ENCODE measurements at places on chromosomes 2 and 18. TPM values are rescaled to one million over a fixed set of nuclear protein-coding genes. Genes with fewer than 3 reads are reported as not detected.

GRCh38 chr2:234165421-234165820, 114.9 kb downstream of the SPP2 start:
- DNase-seq, result peak; percentile 32

The TUBA3E gene
- total RNA-seq, result not detected

DNA sequence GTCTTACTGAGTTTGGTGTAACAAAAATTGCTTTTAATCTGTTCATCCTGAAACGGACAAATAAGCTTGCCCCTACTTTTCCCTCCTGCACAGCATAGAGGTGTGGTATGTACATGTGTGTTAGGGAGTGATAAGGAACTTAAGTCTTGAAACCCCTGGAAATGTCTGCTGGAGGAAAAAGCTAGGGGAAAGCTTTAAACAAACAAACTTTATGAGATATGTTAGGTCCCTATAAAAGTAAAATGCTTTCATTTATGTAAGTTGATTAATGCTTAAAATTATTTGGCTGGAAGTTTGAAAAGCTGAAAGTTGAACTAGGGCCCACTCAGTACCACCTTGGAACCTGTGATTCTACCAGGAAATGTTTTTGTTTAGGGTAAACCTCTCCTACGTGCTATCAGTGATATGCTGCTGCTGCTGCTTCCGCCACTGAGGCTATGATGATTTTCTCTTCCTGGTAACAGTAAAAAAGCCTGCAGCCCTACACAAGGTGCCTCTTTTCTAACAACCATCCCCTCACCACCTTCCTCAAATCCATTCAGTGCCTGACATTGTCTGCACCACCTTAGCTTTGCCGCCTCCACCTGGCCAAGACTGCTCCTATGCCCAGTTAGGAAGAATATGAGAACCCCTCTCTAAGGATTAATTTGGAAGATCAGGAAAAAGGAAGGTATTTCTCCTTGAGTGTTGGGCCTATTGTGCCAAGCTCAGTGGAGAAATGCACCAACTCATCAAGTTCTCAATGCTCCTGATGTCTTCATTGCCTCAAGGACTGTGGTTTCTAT, 2.5 kb upstream of the YES1 start:
- no peak for DNase-seq

GRCh38 chr18:3367491-3368091, 82.4 kb upstream of the TGIF1 start:
- peak; percentile 74 for DNase-seq

DNA sequence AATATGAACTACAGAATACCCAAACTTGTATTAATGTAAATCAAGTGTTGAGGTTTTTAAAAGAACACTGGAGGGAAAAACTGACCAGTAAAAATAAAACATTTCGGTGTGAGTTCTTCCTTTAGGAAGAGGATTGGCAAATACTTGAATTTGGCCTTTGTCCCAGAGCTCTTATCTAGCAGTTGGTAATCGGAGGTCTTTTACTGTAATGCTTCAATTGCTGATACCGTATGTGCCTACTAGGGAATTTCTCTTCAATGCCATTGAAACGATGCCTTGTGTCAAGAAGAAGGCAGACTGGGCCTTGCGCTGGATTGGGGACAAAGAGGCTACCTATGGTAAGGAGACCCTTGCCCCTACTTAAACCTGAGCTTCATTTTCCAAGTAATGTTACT, 4.1 kb downstream of the RRM2 start:
- DNase-seq, result peak; percentile 92

DNA sequence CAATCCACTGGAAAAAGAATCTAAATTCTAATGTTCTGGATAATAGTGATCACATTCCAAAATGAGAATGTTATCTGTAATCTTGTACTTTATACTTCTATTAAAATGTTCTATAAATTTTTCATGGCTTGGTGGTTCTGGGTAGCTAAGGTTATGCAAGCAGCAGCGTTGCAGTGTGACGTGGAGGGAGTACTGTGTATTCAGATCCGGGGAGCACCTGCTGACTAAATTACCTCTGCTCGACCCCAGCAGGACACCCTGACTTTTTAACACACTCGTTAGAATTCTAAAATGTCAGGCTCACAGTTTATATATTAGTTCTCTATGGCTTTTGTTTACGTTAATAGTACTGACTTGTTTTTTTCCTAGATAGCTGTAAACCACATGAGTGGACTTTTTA, 13.0 kb downstream of the ATIC start:
- DNase-seq, result no peak

- DNase-seq, result no peak
These were observed 461.4 kb downstream of the TGIF1 start for GRCh38 chr18:3911413-3911812.

The SMAD7 gene
- total RNA-seq, result 27.2 TPM

The SNED1 gene
- 105 TPM for total RNA-seq

- DNase-seq, result no peak
These were observed 134.4 kb downstream of the CCDC85A start for GRCh38 chr2:56318147-56318546.

DNA sequence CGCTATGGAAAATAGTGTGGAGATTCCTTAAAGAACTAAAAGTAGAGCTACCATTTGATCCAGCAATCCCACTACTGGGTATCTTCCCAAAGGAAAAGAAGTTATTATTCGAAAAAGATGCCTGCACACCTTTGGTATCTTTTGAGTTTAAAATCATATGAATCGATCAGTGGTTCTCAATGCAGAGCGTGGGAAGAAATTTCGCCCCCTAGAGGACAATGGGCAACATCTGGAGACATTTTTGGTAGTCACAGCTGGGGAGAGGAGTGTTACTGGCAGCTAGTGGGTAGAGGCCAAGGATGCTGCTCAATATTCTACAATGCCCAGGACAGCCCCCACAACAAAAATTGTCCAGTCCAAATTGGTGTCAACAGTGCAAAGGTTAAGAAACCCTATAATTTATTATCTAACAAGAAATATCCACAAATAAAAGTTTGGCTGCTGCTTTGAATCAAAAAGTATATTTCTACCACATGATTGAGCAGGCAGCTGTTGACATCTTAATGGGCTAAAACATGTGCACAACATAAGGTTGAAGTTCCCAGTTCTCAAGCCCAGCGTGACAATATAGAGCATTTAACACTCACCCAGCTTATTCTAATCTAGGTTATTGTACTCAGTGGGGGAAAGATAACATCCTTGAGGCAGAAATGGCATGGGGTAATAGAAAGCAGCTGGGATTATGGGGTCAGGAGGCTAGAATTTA, 425.7 kb downstream of the LRATD1 start:
- DNase-seq, result no peak

DNA sequence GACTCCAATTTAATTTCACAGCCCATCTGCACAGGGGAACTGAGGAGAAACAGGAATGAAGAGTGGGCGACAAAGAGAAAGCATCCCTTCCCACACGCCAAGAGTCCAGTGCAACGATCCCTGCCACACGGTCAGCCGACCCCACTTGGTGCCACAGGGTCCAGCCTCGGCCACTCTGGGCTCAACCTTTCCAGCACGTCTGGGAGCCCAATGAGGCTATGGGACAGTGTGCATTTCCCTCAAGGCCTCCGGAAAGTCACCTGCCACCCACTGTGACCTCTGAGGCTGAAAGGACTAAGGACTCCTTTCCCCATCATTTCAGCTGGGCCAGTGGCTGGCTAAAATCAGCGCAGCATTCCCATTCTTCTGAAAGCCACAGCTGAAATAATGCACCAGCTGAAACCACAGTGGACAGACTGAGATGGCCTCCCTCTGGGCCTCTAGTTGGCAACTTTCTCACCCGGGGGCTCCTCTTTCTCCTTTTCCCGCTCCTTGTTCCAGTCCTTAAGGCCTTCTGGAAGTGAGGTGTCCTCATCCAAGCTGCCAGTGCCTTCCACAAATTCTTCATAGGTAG, 21.2 kb downstream of the TUBB6 start:
- no peak for DNase-seq

GRCh38 chr2:226040344-226040900, 640.9 kb downstream of the NYAP2 start:
- DNase-seq, result no peak

The UGT1A5 gene
- not detected for total RNA-seq

DNA sequence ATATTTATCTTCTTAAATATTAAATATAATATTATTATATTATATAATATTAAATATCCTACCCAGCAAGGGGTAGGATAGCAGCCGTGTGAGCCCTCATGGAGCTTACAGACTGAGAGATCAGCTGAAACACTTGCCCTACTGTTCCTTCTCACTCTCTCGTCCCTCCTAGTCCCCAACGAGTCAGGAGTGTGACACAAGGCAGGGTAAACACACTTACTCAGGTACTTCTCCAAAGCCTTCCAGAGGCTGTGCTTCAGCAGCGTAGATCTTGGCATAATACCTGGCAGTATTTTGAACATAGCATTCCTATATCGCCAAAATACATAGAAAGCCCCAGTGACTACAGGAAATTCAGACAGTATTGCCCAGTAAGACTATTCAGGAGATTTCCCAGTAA, 114.1 kb downstream of the ALPK2 start:
- DNase-seq, result no peak

The POTEC gene
- not detected for total RNA-seq

DNA sequence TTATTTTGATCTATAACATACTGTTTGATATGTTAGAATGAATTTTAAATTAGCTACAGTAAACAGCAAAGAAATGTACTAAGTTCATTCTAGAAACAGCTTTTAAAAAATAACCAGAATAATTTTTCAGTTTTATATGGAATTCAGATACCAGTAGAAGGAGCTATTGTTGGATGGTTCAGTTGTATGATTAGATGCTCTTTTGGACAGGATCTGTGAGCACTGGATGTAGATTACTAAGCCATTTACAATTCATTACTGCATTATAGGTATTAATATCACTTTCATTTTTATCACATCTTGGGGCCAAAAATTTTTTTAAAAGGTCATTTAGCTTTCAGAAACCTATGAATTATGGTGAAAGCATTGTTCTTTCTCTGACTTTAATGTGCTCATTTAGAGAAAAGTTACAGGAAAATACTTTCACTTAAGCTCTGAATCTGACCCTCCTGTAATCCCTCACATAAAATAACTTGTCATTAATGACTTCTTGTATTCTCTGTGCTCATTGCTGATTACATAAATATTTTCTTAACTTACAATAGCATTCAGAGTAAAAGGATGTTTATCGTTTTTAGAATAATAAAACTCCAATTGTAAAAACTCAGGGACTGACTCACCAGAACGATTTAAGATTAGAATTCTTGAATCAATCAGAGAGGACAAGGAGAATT, 750.2 kb downstream of the SLC4A3 start:
- peak; percentile 19 for DNase-seq

- DNase-seq, result no peak
These were observed 6.2 kb downstream of the PDCL3 start for GRCh38 chr2:100568989-100569388.

DNA sequence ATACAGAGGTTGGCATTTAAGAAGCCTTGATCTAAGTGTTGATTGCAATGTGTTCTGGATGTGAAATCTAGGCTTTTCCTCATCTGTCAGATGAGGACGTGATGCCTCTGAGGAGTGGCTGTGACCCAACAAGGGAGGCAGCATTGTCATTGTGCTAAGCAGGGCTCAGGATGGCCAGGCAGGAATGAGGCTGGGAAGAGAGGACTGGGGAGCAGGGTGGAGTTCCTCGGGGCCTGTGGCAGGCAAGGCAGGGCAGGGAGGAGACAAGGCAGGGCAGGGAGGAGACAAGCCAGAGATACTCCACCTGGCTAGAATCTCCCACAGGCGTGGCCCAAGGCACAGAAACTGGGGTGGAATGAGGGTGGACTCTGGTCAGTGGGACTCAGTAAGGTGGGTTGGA, 116.6 kb downstream of the RPIA start:
- no peak for DNase-seq

DNA sequence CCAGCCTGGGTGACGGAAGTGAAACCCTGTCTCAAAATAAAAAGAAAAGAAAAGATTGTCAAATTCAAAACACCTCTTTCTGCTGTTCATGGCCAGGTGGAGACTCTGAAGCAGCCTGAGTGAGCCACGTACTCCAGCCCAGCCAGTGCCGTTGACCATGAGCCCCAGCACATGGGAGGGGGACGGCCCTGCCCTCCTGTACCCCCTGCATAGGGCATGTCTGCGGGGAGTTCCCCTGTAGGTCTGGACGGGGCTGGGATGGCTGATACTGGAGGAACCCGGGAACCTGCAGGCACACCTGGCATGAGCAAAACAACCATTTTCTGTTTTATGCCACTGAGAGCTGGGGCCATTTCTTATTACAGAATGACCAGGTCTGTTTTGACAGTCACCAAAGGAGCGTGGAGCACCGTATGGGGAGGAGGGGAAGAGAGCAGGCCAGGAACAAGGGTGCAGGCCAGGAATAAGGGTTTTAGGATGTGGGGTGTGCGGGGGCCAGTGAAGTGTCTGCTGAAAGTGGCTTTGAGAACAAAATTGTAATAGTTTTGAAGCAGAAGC, 30.1 kb downstream of the TMEM18 start:
- no peak for DNase-seq

The STPG4 gene
- not detected for total RNA-seq

All from fibroblast of the aortic adventitia (primary cell).